Pons (tissue), 1 donor: ENCODE measurements at places on chromosomes 16 and 17.

DNA sequence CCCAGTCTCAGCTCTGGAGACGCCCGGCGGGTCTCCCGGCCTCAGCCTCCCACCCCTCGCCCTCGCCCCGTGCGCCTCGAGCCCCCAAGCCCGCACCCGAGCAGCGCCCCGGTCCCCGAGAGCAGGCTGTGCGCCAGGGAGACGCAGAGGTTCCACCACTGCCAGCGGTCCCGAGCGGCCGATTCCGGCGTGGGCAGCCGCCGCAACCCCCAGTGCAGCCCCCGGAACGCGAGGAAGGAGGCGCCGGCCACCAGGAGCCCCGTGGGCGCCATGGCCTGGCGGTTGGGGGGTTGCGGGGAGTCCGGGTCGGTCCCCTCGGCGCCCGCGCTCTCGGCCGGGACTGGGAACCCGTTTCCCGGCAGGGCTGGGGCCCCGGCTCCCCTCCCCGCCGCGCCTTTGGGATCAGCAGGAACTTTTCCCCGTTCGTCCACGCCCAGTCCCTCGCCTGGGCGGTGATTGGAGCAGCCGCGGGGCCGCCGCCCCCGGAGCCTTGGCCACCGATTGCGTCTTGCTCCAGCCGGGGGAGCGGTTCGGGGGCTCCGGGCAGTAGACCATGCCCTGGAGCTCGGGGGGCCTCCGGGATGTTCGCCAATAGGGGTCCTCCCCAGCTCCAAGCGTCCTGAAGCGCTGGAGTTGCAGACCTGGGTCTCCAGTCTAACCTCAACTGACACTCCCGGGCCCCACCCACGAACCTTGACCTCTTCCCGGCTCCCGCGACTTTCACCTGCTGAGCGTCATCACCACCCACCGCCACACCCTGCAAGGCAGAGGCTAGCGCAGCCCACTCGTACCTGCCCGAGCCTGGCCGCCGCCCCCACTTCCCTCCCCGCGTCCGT, at the start of gene TLCD2:
Gene TLCD2, minus strand, starts transcription at position 407 of the 836 bp plus-strand sequence. Its CDS starts 135 bp downstream, at position 272.
- DNase-seq, result no peak

GRCh38 chr16:17330044-17330443, 140.7 kb downstream of the XYLT1 start:
- DNase-seq, result no peak

GRCh38 chr16:27129401-27129800, 62.7 kb downstream of the C16orf82 start:
- DNase-seq, result no peak

GRCh38 chr16:84617041-84617790, 662 bp downstream of the COTL1 start:
- no peak for DNase-seq
